ENCODE measurements at places on chromosomes 3 and 15.
A peak's percentile ranks its signal among the peaks of the same experiment; 100 is the strongest.

DNA sequence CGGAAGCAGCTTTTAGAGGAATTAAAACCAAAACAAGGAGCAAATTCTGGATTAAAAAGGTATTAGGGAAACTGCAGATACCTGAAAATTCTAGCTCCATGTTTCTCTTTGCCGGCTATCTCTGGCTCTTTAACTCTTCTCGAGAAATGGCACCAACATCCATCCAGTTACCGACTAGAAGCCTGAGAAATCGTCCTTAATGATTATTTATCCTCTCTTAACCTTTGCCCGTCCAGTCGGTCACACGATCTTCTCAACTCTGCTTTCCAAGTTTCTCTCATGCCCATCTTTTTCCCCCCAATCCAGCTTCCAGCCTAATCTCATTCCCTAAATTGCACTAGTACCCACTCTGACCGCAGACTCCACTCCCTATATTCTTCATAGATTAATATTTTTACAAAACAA lies 596 bp upstream of the SGO1 start:
- no peak for DNase-seq

GRCh38 chr3:142724682-142725356 lies 985 bp downstream of the TRPC1 start:
- no peak for DNase-seq

GRCh38 chr3:58101499-58102389 lies 93.5 kb downstream of the FLNB start:
- peak; percentile 24 for DNase-seq

- no peak for DNase-seq
Measured at GRCh38 chr3:61876797-61877196, 315.4 kb downstream of the PTPRG start.

GRCh38 chr15:72566973-72567372 lies 87.5 kb upstream of the GOLGA6B start:
- no peak for DNase-seq

GRCh38 chr15:73965094-73965757 lies 26.9 kb downstream of the STOML1 start:
- no peak for DNase-seq

All from naive thymus-derived CD8-positive, alpha-beta T cell (primary cell).